ENCODE measurements at places on chromosomes 5 and 9. TPM values are rescaled to one million over a fixed set of nuclear protein-coding genes. Genes with fewer than 3 reads are reported as not detected.

- H3K27ac ChIP-seq = no peak overlapping the region
- H3K4me1 ChIP-seq = peaks cover 17% of the 10 kb centered on the region
- H3K27me3 ChIP-seq = no peaks in the 10 kb centered on the region
- H3K36me3 ChIP-seq = peaks cover 76% of the 10 kb centered on the region
- no peak overlapping the region for H3K4me3 ChIP-seq
- no peak for DNase-seq
These were observed 11.0 kb downstream of the PLIN2 start for GRCh38 chr9:19116107-19116790.

DNA sequence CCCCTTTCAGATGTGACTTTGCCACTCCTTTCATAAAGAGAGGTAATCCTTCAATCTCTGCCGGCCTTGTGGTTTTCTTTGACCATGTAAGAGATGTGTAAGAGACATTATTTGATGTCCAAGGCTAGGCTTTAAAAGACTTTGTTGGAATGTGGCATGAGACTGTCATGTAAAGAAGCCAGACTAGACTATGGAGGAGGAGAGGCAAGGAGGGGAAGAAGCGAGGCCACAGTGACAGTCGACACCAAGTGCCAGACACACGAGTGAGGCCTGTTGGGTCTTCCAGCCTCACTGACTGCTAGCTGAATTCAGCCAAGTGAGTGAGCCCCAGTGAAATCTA is 1013.3 kb downstream of the MAT2B start:
- no peaks in the 10 kb centered on the region for H3K27me3 ChIP-seq
- H3K4me3 ChIP-seq = no peak overlapping the region
- no peak for DNase-seq
- H3K36me3 ChIP-seq = no peaks in the 10 kb centered on the region
- no peak overlapping the region for H3K27ac ChIP-seq

- H3K27ac ChIP-seq = no peak overlapping the region
- H3K27me3 ChIP-seq = peaks cover 25% of the 10 kb centered on the region
- peaks cover 3% of the 10 kb centered on the region for H3K36me3 ChIP-seq
These were observed 2.5 kb downstream of the F2R start for GRCh38 chr5:76718381-76718832.

DNA sequence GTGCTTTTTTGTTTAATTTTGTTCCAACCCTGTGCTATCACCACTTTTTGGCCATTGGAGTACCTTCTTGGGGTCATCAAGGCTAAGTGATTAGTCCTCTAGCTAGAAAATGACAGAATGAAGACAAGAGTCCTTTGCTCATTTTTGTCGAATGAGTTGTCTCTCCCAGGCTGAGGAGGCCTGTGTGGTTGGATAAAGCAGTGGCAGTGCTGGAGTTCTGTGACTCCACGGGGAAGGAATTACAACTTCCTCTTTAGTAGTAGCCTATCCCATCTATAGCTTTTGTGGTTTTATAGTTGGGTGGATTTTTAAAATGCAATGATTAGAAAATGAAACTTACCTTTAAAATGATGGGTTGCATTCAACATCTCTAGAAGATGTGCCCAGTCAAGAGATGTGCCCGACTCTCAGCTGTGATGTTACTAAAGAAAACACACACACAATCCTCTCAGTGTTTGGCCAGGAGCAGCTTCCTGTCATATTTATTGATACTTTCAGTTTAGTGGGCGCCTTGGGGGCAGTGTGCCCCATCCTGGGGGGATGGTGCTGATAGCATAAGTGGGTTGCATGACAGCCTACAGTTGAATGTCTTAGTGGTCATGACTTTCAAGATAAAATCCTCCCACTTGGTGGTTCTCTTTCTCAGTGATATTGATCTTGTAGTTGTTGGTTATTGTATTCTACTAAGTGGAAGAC is 11.9 kb downstream of the OTULINL start:
- peak; percentile 59 for DNase-seq
- peak overlapping the region; percentile 61 for H3K4me3 ChIP-seq

DNA sequence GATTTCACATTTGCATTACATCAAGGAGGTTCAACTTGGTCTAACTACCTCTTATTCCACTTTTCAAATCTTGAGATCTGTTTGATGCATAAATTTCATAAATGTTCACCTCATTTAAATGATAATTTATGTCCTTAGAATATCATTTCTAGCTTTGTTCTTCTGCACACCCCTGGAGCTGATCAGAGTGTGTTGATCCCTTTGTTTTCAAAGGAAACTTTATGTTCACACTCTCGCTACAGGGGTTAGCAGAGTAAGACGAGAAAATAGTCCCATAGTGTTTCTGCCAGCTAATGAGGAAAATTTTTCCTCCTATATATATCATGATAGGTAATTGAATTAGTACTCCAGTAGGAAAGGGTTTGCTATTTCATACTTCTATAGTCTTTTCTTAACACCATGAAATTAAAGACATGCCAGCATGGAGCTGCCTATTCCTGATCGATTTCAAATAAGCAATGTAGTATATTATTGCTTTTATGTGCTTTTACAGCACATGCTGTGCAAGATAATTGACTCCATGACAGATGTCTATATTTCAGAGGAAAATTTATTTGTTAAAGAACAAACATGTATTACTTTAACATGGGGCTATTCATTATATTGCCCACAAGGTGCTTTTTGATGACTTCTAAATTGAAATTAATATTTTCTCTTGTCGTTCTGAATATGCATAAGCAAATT is 4.8 kb upstream of the PAM start:
- no peaks in the 10 kb centered on the region for H3K36me3 ChIP-seq
- peaks cover 27% of the 10 kb centered on the region for H3K4me1 ChIP-seq
- no peak overlapping the region for H3K27ac ChIP-seq
- H3K27me3 ChIP-seq = peaks cover 14% of the 10 kb centered on the region
- DNase-seq = no peak
- H3K4me3 ChIP-seq = no peak overlapping the region

DNA sequence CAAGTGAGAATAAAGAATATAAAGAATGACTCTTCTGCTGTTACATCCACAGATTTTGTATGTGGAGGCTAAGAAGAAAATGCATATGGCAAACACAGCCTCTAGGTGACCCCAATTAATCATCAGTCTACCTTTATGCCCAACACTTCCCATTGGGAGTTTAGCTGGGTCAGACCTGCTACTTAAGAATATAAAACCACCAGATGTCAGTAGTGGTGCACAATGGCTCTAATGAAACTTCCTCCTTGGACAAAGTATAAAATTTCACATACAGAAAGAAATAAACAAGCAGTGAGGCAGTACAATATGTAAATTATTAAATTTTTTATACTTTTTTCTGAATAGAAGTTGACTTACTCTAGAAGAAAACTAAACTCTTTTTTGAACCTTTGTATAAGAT is 539.9 kb downstream of the BRINP1 start:
- H3K4me1 ChIP-seq = no peaks in the 10 kb centered on the region
- no peak overlapping the region for H3K4me3 ChIP-seq
- H3K27me3 ChIP-seq = no peaks in the 10 kb centered on the region
- no peak for DNase-seq

GRCh38 chr5:10653043-10653442 is 89.2 kb downstream of the ANKRD33B start:
- peaks cover 22% of the 10 kb centered on the region for H3K36me3 ChIP-seq
- no peak for DNase-seq
- H3K27me3 ChIP-seq = no peaks in the 10 kb centered on the region

- H3K4me3 ChIP-seq = no peak overlapping the region
- H3K4me1 ChIP-seq = peaks cover 4% of the 10 kb centered on the region
- no peaks in the 10 kb centered on the region for H3K36me3 ChIP-seq
- H3K27ac ChIP-seq = no peak overlapping the region
- H3K27me3 ChIP-seq = peaks cover 56% of the 10 kb centered on the region
These were observed 9.1 kb downstream of the EPB41L4B start for GRCh38 chr9:109311731-109312130.

DNA sequence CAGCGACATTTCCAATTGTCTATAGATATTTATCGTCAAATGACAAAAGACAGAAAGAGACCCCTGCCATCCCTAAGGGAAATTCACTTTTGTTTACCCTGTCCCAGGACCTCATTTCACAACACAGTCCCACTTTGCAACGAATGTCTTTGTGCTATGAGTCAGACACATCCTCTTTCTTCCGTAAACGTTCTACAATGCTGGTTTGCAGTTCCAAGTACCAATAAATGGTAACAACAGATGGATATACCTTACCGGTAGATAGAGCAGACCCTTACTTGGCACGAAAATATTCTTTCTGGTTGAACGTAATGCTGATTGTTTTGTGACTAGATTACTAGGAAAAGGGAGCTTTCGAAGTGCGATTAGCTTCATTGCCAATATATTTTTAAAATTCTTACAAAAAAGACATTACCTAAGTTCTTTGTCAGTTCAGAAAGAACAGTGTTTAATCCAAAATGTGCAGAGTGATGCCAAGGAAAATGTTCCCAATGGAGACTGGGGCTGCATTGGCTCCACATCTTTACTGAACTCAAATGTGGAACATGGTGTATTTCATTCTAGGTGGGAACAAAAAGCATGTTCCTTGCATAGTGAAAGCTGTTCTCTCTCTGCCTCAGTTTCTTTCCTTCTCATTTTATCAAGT is 202.5 kb upstream of the SLC27A6 start:
- H3K27me3 ChIP-seq = no peaks in the 10 kb centered on the region
- DNase-seq = no peak
- H3K36me3 ChIP-seq = no peaks in the 10 kb centered on the region
- H3K4me3 ChIP-seq = no peak overlapping the region
- no peaks in the 10 kb centered on the region for H3K4me1 ChIP-seq

DNA sequence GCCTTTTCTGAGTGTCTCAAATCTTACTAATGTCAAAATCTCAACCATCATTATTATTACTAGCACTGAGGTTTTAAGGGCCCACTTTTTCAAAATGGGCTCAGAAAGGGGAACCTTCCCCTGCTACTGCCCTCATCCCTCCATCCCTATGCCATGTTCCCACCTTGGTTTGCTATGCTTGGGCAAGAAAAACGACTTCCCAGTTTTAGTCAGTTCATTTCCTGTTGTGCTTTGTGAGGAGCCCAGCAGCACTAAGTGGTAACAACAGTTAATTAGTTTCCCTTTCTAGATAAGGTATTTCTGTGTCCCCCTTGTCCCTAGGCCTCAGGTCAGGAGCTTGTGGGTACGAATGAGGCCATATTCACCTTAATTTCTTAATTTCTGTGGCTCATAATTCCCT is 595.2 kb downstream of the RAB3C start:
- H3K27ac ChIP-seq = peak overlapping the region; percentile 67
- no peak overlapping the region for H3K4me3 ChIP-seq
- H3K4me1 ChIP-seq = peaks cover 34% of the 10 kb centered on the region
- no peak for DNase-seq

GRCh38 chr5:178293815-178294214 is 61.2 kb upstream of the PHYKPL start:
- no peak overlapping the region for H3K27ac ChIP-seq
- H3K27me3 ChIP-seq = no peaks in the 10 kb centered on the region
- H3K4me1 ChIP-seq = no peaks in the 10 kb centered on the region
- no peak overlapping the region for H3K4me3 ChIP-seq

- no peaks in the 10 kb centered on the region for H3K4me1 ChIP-seq
- no peaks in the 10 kb centered on the region for H3K27me3 ChIP-seq
- no peaks in the 10 kb centered on the region for H3K36me3 ChIP-seq
These were observed 479.7 kb downstream of the MAN2A1 start for GRCh38 chr5:110169461-110169860.

DNA sequence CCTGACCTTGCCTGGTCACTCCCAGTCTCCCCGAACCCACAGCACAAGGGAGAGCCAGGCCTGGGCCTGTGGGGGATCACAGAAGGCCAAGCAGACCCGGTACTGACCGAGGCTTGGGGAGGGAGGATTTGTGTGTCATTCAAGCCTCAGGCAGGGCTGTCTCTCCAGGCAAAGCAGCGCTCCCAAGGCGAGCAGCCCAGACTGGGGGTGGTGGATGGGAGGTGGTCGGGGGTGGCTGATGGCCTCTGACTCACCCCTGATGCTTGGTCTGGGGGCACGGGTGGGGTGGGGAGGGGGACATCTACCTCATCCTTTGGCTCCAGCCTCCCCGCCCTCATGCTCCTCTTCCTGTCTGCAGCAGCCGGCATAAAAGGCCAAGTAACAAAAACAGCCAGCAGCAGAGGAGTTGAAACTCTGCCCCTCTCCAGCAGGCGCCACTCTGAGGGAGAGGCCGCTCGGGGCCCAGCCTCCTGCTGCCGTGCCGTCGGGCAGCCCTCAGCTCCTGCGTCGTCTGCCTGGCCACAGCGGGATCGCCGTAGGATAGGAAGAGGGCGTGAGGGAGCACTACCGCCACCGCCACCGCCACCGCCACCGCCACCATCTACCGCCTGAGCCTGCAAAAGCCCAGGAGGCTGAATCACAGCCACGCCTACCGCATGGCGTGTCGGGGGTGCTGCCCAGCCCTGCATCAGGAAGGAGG is 166.0 kb downstream of the OLFM1 start:
- H3K27ac ChIP-seq = no peak overlapping the region
- no peaks in the 10 kb centered on the region for H3K36me3 ChIP-seq
- no peak overlapping the region for H3K4me3 ChIP-seq
- H3K4me1 ChIP-seq = no peaks in the 10 kb centered on the region

GRCh38 chr9:116156621-116157314 is 3.2 kb downstream of the PAPPA start:
- peaks cover 7% of the 10 kb centered on the region for H3K4me1 ChIP-seq
- peaks cover 60% of the 10 kb centered on the region for H3K27me3 ChIP-seq
- H3K4me3 ChIP-seq = no peak overlapping the region
- H3K36me3 ChIP-seq = no peaks in the 10 kb centered on the region
- no peak for DNase-seq
- no peak overlapping the region for H3K27ac ChIP-seq

GRCh38 chr9:131423171-131423581 is 29.3 kb downstream of the PRRC2B start:
- no peak overlapping the region for H3K4me3 ChIP-seq
- H3K27me3 ChIP-seq = no peaks in the 10 kb centered on the region
- peaks cover 47% of the 10 kb centered on the region for H3K36me3 ChIP-seq
- peak overlapping the region; percentile 55 for H3K27ac ChIP-seq

- no peak overlapping the region for H3K4me3 ChIP-seq
- peaks cover 63% of the 10 kb centered on the region for H3K36me3 ChIP-seq
- peaks cover 44% of the 10 kb centered on the region for H3K4me1 ChIP-seq
- H3K27ac ChIP-seq = no peak overlapping the region
- H3K27me3 ChIP-seq = no peaks in the 10 kb centered on the region
These were observed 57.8 kb downstream of the AUH start for GRCh38 chr9:91303741-91304415.

- no peaks in the 10 kb centered on the region for H3K36me3 ChIP-seq
- H3K4me1 ChIP-seq = peaks cover 13% of the 10 kb centered on the region
- H3K27me3 ChIP-seq = peaks cover 34% of the 10 kb centered on the region
- no peak overlapping the region for H3K4me3 ChIP-seq
- H3K27ac ChIP-seq = no peak overlapping the region
- no peak for DNase-seq
These were observed 45.1 kb upstream of the GARNL3 start for GRCh38 chr9:127219520-127219919.

DNA sequence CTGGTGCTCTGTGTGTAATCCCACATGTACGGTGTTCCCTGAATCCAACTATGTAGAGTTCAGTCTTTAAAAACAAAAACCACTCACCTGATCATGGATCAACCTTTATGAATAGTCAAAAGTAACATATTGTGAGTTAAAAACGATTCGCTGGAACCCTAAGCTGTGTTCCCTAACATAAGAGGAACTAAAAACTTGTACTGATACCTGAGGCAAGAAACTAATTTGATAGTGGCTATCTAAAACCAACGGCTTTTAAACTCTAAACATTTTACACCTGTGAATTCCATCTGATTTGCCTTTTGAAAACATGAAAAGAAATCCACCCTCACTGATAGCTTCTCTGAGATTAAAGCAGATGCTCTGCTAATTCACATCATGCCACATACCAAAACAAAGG is 101.5 kb downstream of the DEPDC1B start:
- H3K4me3 ChIP-seq = no peak overlapping the region
- no peak for DNase-seq
- H3K36me3 ChIP-seq = peaks cover 35% of the 10 kb centered on the region
- H3K27me3 ChIP-seq = no peaks in the 10 kb centered on the region

The FLT4 gene
- 1.7 TPM for total RNA-seq

The SMIM33 gene
- total RNA-seq = 0.23 TPM

The ADAMTSL2 gene
- total RNA-seq = not detected

The SPINK4 gene
- not detected for total RNA-seq

The ZCCHC7 gene
- total RNA-seq = 22.1 TPM

The RASGEF1C gene
- not detected for total RNA-seq

Measured in activated T-helper 2 cell treated with anti-CD3 and anti-CD28 coated beads, Interferon-gamma antibody, Interleukin-2, Interleukin-4, amounts not matched to agents 10 μg/mL and 5 μg/mL and 100 μg/mL, durations not matched to agents 14 hours and 24 hours and 36 hours (primary cell).